Urinary bladder (tissue), 4 donors: ENCODE measurements at places on chromosomes 3 and 15. TPM values are rescaled to one million over a fixed set of nuclear protein-coding genes. Genes with fewer than 3 reads are reported as not detected.

GRCh38 chr3:5298453-5298852, 110.9 kb downstream of the EDEM1 start:
- DNase-seq: no peak

DNA sequence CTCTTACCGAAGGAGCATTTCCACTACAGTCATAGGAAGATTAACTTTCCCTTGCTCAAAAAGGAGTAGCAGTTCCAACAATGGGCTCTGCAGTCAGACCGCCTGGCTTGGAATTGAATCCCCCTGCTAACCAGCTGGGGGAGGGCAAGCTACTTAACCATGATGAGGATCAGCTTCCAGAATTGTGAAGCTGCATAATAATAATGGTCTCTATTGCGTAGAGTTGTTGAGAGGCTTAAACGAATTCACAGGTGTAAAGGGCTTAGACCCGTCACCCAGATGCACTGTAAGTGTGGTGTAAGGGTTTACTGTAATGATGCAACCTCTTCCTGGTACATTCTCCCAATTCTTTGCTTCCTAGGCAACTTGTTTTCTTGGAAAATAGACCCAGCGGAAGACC, 185.2 kb upstream of the RGMA start:
- DNase-seq: no peak

DNA sequence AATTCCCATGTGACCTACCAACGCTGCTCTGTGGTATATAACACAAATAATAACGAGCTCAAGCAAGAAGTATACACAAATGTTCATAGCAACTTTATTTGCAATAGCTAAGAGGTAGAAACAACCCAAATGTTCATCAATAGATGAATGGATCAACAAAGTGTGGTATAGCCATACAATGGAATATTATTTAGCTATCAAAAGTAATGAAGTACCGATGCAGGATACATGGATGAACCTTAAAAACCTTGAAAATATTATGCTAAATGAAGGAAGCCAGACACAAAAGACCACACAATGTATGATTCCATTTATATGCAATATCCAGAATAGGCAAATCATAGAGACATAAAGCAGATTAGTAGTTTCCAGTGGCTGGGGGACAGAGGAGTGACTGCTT, 15.6 kb upstream of the FEM1B start:
- DNase-seq: no peak

GRCh38 chr3:135231737-135232136, 436.7 kb downstream of the EPHB1 start:
- DNase-seq: no peak

VILL gene
- 16.0 TPM for total RNA-seq

TM2D3 gene
- 57.0 TPM for total RNA-seq

MASP1 gene
- total RNA-seq: 4.9 TPM

DNA sequence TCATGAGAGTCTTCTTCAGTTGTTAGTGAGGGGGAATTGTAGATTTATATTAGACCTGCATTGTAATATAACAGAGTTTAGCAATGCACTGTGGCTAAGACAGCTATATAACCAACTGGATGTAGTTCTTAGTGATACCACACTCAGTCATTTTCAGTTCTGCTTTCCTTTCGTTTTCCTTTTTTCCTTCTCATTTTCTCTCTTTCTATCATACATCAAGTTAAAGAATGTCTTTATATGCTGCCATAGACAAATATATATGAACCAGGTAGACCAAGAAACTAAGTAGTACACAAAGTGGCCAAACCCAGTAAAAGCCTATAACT, 43.7 kb upstream of the CD47 start:
- DNase-seq: no peak

GRCh38 chr3:108133048-108133369, 42.2 kb upstream of the CD47 start:
- DNase-seq: no peak

STAB1 gene
- 73.5 TPM for total RNA-seq

- DNase-seq: no peak
These were observed 854 bp upstream of the NPTN start for GRCh38 chr15:73633991-73634495.

DNA sequence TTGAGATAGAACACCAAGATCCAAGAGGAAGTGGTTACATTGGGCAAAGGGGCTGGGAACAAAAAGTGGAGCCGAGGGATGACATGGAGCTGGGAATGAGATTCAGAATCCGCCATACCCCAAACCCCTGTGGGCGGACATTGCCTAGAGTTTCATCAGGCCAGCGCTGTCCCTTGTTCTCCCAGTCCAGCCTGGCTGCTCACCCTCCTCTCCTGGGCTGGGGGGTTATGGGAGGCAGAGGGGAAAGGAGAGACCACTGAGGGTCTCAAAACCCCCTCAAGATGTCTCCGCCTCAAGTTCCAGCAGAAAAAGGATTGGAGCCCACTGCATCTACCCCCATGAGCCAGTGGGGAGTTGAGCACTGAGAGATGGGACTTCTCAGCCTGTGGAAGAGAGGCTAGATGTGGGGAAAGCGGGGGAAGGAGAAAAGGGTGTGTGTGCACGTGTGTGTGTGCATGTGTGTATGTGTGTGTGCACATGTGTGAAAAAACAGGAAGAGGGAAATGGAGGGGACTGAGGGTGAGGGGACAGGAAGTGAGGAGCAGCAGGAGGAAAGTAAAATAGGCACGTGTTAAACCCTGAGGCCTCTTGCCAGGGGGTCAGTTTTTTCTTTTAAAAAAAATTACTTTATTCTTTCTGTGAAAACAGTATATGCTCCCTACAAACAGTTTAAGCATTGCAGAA, 14.3 kb downstream of the GRM2 start:
- DNase-seq: no peak

GRCh38 chr15:78767331-78767951, 43.8 kb downstream of the ADAMTS7 start:
- no peak for DNase-seq

- DNase-seq: no peak
These were observed 633.8 kb downstream of the IGSF11 start for GRCh38 chr3:118400886-118401285.

GOLGA6A gene
- not detected for total RNA-seq

GRCh38 chr15:55589287-55589686, 1.1 kb upstream of the PYGO1 start:
- DNase-seq: no peak

DNA sequence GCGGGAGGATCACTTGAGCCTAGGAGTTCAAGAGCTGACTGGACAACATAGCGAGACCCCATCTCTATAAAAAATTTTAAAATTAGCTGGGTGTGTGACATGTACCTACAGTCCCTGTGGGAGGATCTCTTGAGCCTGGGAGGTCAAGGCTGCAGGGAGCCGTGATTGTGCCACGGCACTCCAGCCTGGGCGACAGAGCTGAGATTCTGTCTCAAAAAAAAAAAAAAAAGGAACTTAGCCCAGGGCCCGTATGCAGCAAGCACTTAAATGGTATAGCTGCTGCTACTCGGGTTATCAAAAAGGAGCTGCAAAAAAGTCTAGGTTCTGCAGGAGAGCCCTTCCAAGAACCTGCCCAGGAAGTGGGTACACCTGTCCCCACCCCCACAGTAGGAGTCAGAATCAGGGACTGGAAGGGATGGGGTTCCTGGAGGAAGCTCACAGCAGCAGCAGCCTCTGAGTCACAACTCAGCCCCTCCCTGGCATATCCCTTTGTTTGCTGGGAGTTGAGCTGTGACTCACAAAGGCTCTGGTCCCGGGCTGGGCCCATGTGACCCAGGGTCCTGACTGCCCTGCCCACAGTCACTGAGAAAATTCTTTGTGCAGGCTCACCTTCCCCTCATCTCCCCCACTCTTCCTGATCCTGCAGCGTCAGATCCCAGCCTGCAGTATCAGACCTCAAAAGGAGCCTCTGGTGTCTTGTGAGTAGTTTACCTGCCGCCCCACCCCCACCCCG, at the start of gene SPATA12:
TSS of gene SPATA12 (plus strand) at position 576 of the 733 bp plus-strand sequence. CDS start 13,031 bp downstream, outside the sequence.
- no peak for DNase-seq

DNA sequence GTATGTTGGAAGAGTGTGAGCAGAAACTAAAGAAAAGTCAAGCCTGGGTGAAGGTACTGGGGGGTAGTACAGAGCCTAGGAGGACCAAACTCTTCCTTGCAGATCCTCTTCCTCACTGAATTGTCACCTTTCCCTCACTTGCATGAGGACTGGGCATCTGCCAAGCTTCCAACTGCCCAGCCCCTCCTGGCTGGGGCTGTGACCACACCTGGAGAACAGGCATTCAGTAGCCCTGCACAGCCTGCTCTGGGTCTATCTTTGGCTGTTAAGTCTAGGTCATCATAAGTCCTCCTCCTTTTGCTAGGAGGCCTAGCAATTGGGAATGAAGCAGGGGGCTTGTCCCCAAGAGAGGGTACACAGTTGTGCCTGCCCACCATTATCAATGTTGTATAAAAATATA, 55.2 kb downstream of the CAPN7 start:
- DNase-seq: no peak

- no peak for DNase-seq
These were observed 213.1 kb upstream of the ADAMTS9 start for GRCh38 chr3:64900617-64901521.

DNA sequence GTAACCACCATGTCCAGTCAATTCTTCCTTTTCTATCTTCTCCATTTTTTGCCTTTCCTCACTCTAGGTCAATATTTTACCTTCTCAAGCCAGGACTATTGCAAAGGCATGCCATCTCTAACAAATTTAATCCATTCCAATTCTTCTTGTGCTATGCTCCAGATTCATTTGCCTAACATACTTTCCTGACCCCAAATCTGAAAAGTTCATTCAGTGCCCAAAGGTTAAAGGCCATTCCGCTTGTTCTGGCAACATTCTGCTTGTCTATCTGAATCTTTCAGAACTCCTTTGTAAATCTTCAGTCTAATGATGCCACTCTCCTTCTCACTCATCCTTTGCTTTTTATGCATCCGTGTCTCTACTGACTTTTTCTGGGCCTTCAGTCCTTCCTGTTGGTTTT, 15.6 kb downstream of the THAP10 start:
- DNase-seq: no peak

C2CD4A gene
- total RNA-seq: 0.11 TPM

ACTRT3 gene
- total RNA-seq: 3.3 TPM

DNA sequence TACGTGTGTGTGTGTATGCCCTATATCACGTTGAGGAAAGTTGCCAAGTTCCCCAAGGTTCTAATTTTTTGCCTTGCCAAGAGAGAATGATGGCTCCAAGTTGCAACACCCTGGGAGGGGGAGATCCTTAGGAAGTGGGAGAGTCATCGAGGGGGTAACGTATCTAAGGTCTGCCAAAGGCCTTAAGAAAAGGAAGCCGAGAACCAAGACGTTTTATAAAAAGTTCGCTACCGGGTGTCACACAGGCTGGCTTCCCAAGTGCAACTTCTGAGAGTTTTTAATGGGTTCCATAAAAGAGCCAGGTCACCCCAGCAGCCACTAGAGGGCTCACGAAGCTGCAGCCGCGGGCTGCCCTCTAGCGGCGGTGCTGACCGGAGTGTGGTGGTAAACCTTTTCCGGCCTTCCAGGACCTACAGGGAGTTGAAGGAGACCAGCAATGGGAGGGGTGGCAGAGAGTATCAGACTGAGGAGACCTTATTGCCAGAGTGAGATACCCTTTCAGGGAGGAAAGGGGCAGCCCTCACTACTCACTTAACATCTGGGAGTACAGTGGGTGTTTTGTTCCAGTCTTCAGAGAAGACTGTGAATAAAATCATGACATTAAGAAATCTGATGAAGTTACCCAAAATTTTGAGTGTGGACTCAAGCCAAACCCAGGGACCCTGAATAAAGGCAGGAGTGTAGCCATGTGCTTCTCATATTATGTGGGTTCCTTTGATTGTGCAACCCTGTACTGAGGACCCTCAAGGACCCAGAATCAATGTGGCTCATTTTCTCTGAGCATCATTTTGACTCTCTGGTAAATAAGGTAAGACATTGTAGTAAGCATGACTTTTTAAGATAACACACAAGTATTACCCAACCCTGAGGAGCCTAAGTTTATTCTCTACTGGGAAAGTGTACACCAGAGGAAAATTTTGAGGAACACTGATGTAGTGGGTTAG, 2.5 kb upstream of the RFX7 start:
- no peak for DNase-seq

DNA sequence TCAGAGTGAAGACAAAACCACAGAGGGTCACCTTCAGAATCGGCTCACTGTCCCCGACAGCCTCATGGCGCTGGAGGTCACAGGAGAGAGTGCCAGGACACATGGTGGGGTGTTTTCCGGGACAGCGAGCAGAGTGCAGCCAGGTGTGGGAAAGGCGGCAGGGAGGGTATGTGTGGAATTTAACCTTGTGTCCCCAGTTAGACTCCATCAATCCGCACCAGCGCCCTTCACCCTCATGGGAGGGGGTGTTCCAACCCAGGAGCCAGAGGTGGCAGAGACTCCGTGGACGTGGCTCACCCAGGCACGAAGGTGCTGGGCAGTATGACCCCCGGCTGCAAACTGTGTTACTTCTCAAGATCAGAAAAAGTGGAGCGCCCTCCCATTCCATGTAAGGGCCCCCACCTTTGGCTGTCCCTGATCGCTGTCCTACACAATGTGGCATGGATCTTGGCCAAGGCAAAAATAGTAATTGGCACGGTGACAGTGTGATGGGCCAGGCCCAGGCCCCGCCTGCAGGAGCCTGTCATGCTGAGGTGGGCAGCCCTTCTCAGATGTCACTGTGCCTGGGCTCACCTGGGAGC, 190.3 kb downstream of the XXYLT1 start:
- DNase-seq: no peak

GRCh38 chr15:60351066-60351465, 46.7 kb downstream of the ANXA2 start:
- DNase-seq: no peak

DNA sequence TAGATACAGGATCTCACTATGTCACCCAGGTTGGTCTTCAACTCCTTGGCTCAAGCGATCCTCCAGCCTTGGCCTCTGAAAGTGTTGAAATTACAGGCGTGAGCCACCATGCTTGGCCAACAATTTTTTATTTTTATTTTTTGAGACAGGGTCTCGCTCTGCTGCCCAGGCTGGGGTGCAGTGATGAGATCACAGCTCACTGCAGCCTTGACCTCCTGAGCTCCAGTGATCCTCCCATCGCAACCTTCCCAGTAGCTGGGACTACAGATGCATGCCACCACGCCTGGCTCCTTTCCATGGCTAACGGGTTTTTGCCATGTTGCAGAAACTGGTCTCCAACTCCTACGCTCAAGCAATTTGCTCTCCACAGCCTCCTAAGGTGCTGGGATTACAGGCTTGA, 20.2 kb upstream of the PIK3CB start:
- no peak for DNase-seq

DNA sequence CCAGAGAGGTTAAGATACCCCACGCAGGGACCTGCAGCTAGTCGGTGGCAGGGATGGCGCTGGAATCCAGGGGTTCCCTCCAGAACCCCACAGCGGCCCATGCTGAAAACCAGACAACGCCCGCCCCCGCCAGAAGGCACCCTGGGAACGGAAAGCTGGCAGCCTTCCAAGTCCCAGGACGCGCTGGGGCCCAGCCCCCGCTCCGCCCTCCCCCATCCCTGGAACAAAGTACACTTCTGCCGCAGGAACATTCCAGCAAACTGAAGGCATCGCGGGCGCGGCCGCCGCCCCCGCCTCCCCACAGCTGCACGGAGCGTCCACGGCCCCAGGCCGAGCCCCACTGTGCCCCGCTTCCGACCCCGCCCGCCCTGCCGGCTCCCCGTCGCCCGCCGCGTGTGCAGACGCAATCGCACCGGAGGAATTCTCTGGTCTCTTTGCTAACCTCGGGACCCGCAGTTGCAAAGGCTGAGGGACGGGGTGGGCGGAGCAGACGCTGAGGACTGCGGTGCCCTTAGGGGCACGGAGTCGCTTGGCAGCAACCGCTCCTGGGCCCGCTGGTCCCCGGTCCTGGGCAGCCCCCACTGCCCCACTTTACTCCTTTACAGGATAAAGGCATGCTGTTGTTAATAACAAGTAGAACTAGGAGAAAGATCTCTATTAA, 44.8 kb upstream of the RNU6-1 start:
- DNase-seq: peak; percentile 45
